Inflammatory macrophage treated with lipopolysaccharide for 1 hour (primary cell): ENCODE measurements at places on chromosomes 4 and X.

DNA sequence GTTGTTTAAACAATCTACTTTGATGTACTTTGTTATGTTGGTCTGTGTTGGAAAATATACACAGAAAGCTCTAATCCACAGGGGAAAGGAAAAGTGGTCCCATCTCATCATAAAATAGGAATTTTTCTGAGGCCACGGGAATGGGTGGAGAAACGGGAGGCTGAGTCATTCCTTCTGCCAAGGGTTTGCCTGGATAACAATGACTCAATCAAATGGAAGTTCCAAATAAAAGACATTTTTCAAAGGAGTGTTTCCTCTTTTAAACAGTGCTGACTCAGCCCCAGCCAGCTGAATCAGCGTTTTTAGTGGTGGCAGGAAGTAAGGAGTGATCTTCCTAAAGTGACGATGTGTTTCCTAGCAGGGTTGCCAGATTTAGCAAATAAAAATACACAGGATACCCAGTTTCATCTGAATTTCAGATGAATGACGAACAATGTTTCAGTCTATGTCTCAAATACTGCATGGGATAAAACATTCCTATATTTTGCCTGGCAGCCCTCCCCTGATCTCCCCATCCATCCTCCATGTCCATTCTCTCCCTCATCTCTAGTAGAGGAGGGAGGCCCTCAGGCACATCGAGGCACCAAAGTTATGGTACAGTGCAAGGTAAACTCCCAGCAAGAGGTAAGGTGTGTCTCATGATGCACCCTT lies 345.4 kb upstream of the GATB start:
- peak; percentile 90 for DNase-seq

- no peak for DNase-seq
These were observed 61.9 kb downstream of the ADAMTS3 start for GRCh38 chr4:72507167-72507566.

DNA sequence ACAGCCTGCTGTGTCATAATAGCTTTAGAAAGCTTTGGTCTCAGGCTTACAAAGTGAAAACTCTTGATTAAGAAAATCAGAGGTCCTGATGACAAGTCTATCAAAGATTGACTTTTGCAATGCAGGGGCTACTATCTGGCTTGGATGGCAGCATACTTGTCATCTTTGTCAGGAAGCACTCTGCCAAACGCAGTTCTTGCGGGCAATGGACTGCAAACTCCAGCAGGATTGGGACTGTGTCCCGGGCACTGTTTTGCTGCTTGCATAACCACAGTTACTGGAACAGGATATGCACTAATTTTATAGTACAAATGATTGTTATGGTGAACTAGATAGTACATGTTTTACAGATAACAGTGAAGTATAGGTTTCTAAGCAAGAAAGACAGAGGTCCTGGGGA lies 185.6 kb downstream of the IQCM start:
- DNase-seq, result no peak

GRCh38 chr4:102842367-102842766 lies 15.0 kb upstream of the UBE2D3 start:
- no peak for DNase-seq

GRCh38 chr4:59102311-59102710 lies 1992.1 kb upstream of the IGFBP7 start:
- DNase-seq, result no peak

GRCh38 chr4:149890531-149890930 lies 74.9 kb upstream of the IQCM start:
- DNase-seq, result no peak

- DNase-seq, result peak; percentile 35
These were observed 20.7 kb upstream of the CSN1S1 start for GRCh38 chr4:69910016-69910782.

DNA sequence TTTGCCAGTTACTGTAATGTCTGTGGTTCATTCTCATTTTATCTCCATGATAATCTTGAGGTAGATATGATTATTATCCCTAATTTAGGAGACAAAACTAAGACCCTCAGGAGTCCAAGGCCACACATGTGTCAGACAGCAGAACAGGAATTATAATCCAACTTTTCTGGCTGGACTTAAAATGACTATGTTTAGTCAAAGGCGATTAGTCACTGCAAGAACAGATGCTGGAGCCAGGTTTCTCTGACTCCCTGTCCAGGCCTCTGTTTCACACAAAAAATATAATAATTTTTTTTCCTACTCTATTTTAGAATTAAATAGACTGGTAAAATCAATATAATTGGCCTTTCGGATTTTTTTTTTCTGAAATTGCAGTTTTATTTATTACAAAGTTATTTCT lies 56.7 kb upstream of the TMEM131L start:
- DNase-seq, result no peak

GRCh38 chr4:137641544-137641943 lies 109.2 kb upstream of the PCDH18 start:
- DNase-seq, result no peak

GRCh38 chr4:4446434-4446833 lies 59.5 kb downstream of the NSG1 start:
- DNase-seq, result no peak

GRCh38 chr4:153758136-153758535 lies 1.7 kb downstream of the RNF175 start:
- DNase-seq, result no peak

- peak; percentile 24 for DNase-seq
These were observed 39.5 kb downstream of the TMEM165 start for GRCh38 chr4:55435141-55435841.

GRCh38 chr4:174037631-174038030 lies 245.8 kb downstream of the FBXO8 start:
- DNase-seq, result no peak

- peak; percentile 47 for DNase-seq
These were observed 105.7 kb upstream of the PDLIM3 start for GRCh38 chr4:185640811-185641675.

GRCh38 chr4:78057135-78057599 lies at the start of gene FRAS1:
TSS of gene FRAS1 (plus strand) at chr4:78057323. CDS start at chr4:78058010, 687 bp downstream.
- no peak for DNase-seq

GRCh38 chr4:162115333-162115732 lies 48.5 kb downstream of the FSTL5 start:
- DNase-seq, result no peak

DNA sequence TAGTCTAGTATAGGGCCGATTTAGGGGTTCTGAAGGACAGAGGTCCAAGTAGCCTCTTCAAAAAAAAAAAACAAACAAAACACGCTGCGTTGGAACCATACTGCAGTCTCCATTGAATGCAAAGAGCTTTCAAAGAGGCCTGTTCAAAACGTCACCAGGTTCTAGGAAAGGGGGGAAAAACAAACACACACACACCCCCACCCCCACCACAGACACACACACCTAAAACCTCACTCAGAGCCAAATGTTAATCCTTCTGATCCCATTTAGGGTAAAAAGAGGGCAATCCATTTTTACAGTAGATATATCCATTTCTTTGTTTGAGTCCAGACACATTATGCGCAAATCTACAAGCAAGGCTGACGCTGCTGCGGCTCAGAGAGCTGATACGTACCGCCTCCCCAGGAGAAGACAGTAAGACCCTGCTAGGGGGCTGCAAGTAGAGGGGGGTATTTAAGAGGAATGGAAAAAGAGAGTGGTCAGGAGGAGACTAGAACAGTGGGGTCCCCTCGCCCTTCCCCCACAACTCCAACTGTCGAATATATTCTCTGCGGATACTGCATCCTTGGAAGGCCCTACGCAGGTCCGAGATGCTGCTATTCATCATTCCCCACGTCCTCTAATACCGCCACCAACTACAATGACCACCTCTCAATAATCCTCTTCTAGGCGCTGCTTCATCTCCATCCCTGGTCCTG lies 1.3 kb downstream of the NKRF start:
- no peak for DNase-seq

- no peak for DNase-seq
These were observed 18.5 kb downstream of the VSIG4 start for GRCh38 chrX:66021401-66021764.

DNA sequence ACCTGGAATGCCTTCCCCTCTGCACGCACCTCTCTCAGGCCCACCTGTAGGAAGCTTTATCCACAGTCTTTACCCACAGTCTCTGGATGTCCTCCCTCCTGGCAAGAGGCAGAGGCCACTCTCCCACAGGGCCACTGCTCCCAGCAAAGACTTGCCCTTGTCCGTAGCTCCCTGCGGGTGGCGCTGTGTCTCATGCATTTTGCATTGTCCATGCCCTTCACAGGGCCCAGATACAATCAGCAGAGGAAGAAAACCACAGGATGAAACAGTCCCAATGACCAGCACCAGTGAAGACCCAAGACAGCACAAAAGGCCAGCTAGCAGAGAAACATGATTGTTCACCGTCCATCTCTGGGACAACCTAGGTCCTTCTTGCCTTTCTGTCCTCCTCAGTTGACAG lies 2.1 kb upstream of the NSG1 start:
- DNase-seq, result no peak

- no peak for DNase-seq
These were observed 3.1 kb downstream of the PHEX start for GRCh38 chrX:22035236-22035635.

GRCh38 chrX:12955882-12956703 lies 18.8 kb upstream of the TMSB4X start:
- peak; percentile 89 for DNase-seq
